ENCODE measurements at places on chromosomes 3 and 15. TPM values are rescaled to one million over a fixed set of nuclear protein-coding genes. Genes with fewer than 3 reads are reported as not detected.

GRCh38 chr3:133469140-133469731 lies 69.4 kb downstream of the BFSP2 start:
- no peak for DNase-seq

DNA sequence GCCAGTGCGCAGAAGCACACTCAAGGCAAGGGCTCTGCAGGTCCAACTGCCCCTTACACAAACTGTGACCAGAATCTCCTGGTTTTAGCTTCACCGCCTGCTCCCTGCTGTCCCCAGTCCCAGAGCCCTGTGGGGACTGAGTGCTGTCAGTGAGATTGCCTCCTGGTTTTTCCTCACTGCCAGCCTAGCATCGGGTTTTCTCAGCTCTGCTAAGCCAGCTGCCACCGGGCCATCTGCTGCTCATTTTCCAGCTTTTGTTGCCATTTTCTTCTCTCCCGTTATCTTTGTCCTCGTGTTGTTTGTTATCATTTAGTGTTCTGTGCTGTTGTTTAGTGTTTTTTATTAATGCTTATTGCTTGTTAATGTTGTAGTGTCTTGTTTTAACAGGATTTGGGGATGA lies 79.5 kb upstream of the BLM start:
- no peak for DNase-seq

GRCh38 chr3:171417137-171417536 lies 43.1 kb downstream of the TNIK start:
- DNase-seq, result no peak

DNA sequence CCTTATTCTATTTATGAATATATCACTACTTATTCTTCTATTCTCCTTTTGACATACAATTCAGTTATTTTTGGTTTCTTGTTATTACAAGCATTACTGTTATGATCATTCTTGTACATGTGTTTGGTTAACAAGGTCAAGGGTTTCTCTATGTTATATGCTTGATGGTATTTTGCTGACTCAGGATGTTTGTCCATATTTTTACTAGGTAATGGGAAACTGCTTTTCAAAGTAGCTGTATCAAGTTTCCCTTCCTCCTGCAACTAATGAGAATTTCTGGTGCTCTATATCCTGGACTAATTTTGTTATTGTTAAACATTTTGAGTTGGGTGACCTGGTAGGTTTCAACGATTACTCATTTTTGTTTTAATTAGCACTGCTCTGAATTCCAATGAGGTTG lies 841.0 kb downstream of the OTOL1 start:
- no peak for DNase-seq

GRCh38 chr3:170044795-170045244 lies 7.0 kb downstream of the GPR160 start:
- DNase-seq, result no peak

Gene ZNF80
- polyA plus RNA-seq, result not detected

DNA sequence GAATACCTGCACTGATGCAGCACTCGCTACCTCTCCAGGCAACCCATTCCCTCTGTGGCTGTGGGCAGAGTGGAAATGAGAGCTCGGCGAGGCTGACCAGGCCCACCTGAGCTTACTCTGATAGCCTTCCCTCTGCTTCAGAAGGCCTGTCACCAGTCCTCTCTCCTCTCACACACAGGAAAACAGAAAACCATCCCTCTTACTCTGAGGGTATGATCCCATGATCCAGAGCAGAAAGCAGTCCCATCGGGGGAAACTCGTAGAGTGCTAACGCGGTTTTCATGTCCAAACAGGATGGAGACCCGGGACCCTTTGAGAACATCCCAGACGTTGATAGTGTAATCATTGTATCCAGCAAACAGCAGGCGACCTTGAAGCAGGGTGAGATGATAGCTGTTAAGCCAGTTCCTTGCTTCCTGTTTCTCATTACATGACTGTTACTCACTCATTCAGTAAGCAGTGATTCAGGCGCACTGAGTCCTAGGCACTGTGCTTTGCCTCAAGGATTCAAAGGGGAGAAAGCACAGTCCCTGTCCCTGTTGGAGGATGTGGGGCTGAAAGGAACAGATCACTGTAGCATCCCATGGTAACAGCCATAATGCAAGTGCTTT lies 11.8 kb upstream of the BCL2L10 start:
- no peak for DNase-seq

Gene RETNLB
- polyA plus RNA-seq, result not detected

Gene JMJD7
- polyA plus RNA-seq, result 24.2 TPM

DNA sequence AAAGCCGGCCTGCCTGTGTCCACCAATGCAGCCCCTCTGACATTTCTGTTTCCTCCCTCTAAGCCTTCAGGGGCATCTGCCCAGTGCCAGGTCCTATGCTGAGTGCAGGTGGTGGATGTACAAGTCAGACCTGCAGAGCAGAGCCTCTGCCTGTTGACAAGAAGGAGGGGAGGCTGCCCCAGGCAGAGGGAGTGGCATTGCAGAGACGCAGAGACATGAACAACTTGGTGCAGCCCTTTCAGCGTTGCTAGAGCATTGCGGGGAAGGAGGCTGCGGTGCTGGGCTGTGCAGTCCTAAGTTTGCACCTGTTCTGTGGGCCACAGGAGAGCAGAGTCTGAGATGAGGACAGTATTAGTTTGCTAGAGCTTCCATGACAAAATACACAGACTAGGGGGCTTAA lies 65.2 kb downstream of the LSM3 start:
- DNase-seq, result no peak

Gene MORC1
- polyA plus RNA-seq, result not detected

GRCh38 chr3:128432301-128432970 lies 34.3 kb downstream of the DNAJB8 start:
- peak; percentile 39 for DNase-seq

GRCh38 chr3:58723173-58723572 lies 56.6 kb upstream of the FAM3D start:
- DNase-seq, result no peak

DNA sequence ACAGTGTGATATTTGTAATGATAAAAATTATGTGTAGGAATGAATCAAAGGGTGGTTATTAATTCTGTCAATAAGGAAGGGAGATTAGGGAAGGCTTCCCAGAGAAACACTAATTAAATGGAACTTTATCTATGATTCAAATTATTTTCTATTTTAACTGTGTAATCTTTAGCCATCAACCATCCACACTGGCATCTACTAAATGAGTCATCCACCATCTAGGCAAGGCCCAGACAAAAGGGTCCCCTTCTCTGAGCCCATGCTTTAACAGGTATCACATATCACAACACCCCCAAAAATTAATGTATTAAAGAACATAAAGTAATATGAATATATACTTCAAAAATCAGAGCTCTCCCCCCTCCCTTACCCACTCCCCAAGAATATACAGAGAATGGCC lies 19.9 kb upstream of the TPM1 start:
- no peak for DNase-seq

Gene ARID3B
- polyA plus RNA-seq, result 2.2 TPM

Gene CLEC3B
- polyA plus RNA-seq, result 29.7 TPM

DNA sequence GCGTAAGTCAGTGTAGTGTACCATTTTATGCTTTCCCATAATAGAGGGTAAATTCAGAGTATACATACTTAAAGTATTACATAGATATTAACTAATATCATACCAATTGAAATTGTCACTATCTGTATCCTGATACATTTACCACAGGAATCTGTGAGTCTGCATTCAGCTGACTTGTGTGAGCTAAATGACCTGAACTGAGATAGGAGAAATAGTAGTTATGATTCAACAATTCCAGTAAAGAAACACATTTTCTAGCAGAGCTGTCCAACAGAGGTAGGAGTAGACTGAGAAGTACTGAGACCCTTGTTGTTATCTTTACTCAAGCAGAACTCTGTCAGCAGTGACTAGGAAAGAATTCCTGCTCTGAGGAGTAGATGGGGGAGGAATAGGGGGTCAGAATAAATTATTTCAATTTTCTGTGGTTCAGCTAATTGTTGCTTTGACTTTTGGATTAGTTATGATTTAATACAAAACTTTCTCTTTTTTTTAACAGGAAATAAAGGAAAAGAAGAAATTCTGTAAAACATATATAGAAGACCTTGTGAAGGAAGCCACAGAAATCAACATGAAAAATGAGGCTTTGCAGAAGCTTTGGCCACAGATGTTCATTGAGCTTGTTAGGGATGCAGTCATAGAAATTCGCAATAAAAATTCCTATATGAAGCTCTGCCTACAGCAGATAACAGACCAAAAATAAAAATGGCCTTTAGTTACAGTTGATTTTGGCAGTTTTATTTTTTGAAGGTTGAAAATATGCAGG lies 66.2 kb upstream of the THSD4 start:
- peak; percentile 8 for DNase-seq

DNA sequence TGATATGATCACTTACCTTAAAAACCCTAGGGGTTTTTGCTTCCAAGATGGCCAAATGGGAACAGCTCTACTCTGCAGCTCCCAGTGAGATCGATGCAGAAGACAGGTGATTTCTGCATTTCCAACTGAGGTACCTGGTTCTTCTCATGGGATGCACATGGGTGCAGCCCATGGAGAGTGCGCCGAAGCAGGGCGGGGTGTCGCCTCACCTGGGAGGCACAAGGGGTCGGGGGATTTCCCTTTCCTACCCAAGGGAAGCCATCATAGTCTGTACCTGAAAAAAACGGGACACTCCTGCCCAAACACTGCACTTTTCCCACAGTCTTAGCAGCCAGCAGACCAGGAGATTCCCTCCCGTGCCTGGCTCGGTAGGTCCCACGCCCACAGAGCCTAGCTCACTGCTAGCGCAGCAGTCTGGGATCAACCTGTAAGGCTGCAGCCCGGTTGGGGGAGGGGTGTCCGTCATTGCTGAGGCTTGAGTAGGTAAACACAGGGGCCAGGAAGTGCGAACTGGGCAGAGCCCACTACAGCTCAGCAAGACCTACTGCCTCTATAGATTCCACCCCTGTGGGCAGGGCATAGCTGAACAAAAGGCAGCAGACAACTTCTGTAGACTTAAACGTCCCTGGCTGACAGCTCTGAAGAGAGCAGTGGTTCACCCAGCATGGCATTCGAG lies 78.6 kb downstream of the CTNNB1 start:
- peak; percentile 39 for DNase-seq

DNA sequence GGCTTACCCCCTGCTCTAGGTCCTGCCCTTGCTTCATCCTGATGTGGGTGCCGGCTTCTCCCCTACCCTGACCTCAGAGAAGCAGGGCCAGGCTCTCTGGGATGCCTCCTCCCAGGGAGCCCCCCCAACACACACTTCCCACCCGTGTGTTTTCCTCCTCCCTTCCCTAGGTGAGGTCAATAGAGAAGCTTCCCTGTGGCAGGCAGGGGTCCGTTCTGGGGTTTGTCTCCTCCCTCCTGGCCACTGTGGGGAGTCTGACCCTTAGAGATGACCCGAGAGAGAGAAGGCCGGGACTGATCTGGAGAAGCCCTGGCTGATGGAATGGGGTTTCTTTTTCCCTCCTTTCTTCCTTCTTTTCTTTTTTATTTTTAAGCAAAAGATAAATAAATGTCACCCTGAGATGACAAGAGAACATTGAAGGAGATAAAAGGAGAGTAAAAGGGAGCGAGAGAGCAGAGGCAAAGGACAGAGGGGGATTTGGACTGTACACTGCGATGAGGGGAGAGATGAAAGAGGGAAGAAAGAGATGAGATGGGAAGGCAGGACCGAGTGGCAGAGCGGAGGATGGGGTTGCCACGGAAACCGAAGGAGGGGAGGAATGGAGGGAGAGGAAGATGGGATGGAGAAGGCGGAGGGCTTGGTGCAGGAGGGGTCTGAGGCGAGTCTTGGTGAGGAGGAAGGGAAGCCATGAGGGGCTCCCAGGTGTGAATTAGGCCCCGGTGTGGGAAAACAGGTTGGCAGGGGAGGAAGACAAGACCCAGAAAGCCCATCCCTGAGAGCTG lies 48.4 kb downstream of the IDH2 start:
- no peak for DNase-seq

DNA sequence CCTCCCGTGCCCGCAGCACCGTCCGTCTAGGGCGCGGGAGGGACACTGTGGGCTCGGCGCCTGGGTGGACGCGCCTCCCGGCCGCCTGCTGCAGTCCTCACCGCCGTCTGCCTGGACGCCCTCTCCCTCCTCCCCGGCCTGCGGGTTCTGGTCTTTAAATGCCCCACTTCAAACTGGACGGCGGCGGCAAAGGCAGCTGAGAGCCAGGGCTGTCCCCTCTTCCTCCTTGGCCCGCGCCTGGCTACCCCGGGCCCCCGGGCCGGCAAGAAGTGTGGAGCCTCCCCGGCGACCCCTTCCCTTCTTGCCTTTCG lies 426 bp downstream of the CBLB start:
- peak; percentile 86 for DNase-seq

DNA sequence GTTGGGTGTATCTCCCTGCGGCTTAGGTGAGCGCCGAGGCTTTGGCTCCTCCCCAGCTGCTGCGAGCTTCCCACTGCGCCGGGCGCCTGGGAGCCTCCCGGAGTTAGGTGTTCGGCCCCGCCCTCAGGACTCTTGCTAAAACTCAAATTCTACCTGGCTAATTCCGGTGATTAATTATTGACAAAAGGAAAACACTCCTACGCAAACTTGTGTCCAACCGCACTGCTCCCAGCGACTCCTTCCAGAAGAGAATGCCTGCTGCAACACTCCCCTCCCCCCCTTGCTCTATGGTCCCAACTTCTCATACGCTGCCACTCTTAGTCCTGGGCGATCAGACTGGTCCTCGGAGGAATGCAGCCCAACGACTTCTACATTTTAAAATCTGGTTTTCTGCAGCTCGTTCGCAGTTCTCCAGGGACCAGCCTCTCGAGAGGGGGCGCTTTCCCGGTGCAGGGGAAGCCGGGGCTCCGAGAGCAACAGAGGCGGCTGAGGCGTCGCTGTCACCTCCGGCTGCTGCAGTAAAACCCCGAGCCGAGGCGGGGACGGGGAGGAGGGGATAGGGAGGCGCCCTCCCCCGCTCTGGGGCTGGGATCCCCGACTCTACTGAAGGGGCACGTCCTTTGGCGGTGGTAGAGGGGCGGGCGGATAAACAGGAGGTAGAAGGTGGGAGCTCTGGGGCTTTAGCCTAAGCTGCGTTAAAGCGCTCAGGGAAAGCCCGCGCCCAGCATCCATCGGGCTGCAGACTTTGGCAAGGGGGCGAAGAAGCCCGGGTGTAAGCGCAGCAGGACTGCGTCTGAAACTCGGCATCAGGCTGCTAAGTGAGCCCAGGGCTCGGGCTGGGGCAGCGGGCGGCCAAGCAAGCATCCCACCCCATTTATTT lies at the start of gene SPTSSB:
Gene SPTSSB (minus strand): TSS at position 77 of the 880 bp plus-strand sequence. CDS start 25,194 bp downstream, outside the sequence.
- DNase-seq, result peak; percentile 77

- DNase-seq, result peak; percentile 87
Measured at GRCh38 chr3:160707187-160707794, 30.3 kb downstream of the ARL14 start.

- DNase-seq, result no peak
Measured at GRCh38 chr15:92788196-92788595, 111.9 kb upstream of the CHD2 start.

GRCh38 chr3:31571325-31571724 lies 38.6 kb downstream of the STT3B start:
- no peak for DNase-seq

GRCh38 chr3:101836652-101837598 lies 12.4 kb upstream of the NFKBIZ start:
- DNase-seq, result no peak

GRCh38 chr3:127750226-127751031 lies 71.9 kb downstream of the MGLL start:
- no peak for DNase-seq
